Gastroesophageal sphincter (tissue), 4 donors: ENCODE measurements at places on chromosomes 7 and 10.

DNA sequence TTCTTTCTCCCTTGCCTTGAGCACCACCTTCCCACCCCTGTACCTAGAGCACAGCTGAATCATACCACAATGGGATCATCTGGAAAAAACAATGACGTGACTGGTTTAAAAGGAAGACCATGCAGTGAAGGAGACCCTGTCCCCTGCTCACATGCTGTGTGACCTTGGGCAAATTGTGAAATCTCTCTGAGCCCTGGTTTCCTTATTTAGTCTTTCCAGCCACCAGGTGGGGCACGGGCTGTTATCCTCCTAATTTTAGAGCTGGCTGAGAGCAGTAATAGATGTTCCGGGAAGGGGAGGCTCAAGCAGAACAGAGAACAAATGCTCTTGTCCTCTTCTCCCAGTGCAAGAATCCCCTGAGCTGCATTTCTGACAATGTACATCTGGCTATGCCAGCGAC is 198.3 kb downstream of the RPS24 start:
- no peak overlapping the region for H3K27ac ChIP-seq
- H3K4me1 ChIP-seq, result no peaks in the 10 kb centered on the region
- H3K36me3 ChIP-seq, result no peaks in the 10 kb centered on the region
- peak; percentile 50 for ATAC-seq
- H3K4me3 ChIP-seq, result no peak overlapping the region
- no peaks in the 10 kb centered on the region for H3K27me3 ChIP-seq

GRCh38 chr10:75231672-75232581 is 3.8 kb downstream of the COMTD1 start:
- H3K4me3 ChIP-seq, result no peak overlapping the region
- H3K27me3 ChIP-seq, result no peaks in the 10 kb centered on the region
- H3K36me3 ChIP-seq, result no peaks in the 10 kb centered on the region
- ATAC-seq, result no peak
- H3K4me1 ChIP-seq, result peaks cover 65% of the 10 kb centered on the region
- H3K27ac ChIP-seq, result peak overlapping the region; percentile 46

- no peaks in the 10 kb centered on the region for H3K36me3 ChIP-seq
- peaks cover 7% of the 10 kb centered on the region for H3K4me1 ChIP-seq
- H3K4me3 ChIP-seq, result peak overlapping the region; percentile 77
- peak; percentile 76 for ATAC-seq
- H3K27ac ChIP-seq, result peak overlapping the region; percentile 99
Observed at GRCh38 chr10:79070606-79071395, 2.0 kb downstream of the ZMIZ1 start.

DNA sequence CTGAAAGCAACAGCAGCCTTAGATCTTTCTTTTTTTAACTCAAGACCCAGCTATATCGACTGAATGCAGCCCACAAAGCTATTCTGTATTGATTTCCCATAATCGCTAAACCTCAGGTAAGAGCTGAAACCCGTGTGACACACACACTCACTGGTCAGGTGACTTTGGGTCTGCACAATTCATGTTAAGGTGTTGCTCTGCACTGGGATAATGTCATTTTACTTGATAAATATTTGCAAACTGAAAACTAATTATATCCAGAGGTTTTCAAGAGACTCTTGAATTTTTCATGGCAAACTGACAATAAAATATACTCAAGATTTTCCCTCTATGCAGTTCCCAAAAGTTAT is 33.1 kb downstream of the SCRN1 start:
- H3K4me1 ChIP-seq, result no peaks in the 10 kb centered on the region
- H3K27ac ChIP-seq, result no peak overlapping the region
- no peaks in the 10 kb centered on the region for H3K36me3 ChIP-seq
- H3K4me3 ChIP-seq, result no peak overlapping the region

DNA sequence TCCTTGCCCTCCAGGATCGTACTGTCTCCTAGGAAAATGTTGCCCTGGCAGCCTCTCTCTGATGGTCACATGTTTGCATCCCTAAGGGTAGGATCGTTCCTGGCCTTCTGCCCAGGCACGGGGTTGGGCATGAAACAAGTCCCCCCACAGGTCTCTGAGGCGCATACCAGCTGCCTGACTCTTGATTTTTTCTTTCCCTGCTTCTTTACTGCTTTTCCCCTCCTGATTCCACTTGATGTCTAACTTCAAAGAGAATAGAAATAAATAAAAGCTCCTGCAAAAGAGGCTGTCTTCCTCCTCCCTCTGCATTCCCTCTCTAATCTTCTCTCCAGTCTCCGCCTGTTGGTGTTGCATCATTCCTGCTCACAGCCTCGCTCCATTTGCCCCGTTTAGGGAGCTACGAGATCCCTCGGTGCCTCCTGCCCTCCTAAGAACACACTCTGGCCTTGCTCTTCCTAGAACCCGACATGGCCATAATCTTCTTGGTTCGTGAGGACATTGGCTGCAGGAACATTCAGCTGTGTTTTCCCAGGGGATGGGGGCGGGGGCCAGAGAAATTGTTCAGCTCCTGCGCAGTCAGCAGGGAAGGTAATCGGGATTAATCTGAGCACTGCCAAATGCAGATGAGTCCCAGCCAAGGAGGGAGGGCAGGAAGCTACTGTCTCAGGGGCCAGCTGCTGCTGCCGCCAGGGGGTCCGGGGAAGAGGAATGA is 26.0 kb downstream of the LEP start:
- no peak overlapping the region for H3K4me3 ChIP-seq
- H3K27me3 ChIP-seq, result peaks cover 32% of the 10 kb centered on the region
- H3K27ac ChIP-seq, result no peak overlapping the region
- peak; percentile 45 for ATAC-seq
- peaks cover 33% of the 10 kb centered on the region for H3K4me1 ChIP-seq

- H3K36me3 ChIP-seq, result peaks cover 3% of the 10 kb centered on the region
- ATAC-seq, result peak; percentile 42
- peak overlapping the region; percentile 48 for H3K27ac ChIP-seq
Observed at GRCh38 chr7:51067757-51068156, 248.9 kb downstream of the COBL start.

DNA sequence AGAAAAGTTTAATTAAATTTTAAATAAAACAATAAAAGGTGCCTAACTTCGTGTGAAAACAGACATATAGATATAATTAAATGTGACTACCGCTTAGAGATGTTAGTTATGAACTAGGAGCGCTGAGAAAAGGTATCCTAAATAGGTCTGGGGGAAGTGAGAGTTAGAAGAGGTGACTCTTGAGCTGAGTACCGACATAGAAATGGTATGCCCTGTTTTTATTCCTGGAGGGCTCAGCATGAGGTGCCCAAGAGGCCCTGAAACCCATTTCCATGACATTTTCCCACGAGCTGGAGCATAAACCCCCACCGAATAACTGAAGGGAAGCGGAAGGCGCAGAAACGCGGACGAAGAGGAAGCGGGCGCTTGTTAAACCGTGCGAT is 433 bp upstream of the STARD3NL start:
- peak overlapping the region; percentile 95 for H3K27ac ChIP-seq
- H3K4me3 ChIP-seq, result peak overlapping the region; percentile 70

DNA sequence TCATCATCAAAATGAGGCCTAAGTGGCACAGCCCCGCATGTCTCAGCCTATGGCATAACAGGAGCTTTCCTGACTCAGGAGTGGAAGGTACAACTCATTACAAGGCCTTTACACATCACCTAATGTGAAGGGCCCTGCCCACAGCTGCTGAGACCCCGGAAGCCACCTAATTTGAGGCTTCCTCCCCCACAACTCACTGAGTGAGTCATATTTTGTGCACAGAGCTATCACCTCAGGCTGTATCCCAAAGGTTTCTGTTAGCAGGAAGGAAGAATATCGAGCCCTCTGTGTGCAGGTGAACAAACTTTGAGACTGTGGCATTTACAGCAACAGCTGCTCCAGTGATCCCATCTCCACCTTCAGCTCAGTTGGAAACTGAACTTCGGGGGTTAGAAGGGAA is 20.6 kb downstream of the HTR5A start:
- peaks cover 31% of the 10 kb centered on the region for H3K27me3 ChIP-seq
- no peaks in the 10 kb centered on the region for H3K36me3 ChIP-seq
- H3K27ac ChIP-seq, result no peak overlapping the region
- H3K4me1 ChIP-seq, result no peaks in the 10 kb centered on the region
- H3K4me3 ChIP-seq, result no peak overlapping the region

- no peak overlapping the region for H3K27ac ChIP-seq
- H3K36me3 ChIP-seq, result no peaks in the 10 kb centered on the region
- no peaks in the 10 kb centered on the region for H3K4me1 ChIP-seq
- no peak for ATAC-seq
- no peak overlapping the region for H3K4me3 ChIP-seq
Observed at GRCh38 chr10:112082120-112082519, 101.4 kb downstream of the GPAM start.

DNA sequence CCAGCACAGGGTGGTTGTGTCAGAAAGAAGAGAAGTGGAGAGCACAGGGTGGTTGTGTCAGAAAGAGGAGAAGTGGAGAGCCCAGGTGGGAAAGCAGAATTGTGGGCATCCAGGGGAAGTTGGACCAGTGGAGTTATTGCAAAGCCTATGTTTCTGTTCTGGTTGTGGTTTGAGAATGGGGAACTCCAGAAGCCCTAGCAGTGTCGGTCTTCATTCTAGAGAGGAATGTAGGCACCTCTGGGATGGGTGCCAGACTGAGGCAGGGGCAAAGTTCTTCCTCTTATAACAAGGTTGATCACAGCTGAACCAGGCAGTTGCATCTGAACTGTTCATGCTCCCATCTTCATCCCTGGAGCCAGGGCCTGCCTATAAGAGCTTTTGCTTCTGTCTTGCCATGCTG is 954 bp downstream of the FSCN3 start:
- no peaks in the 10 kb centered on the region for H3K36me3 ChIP-seq
- H3K27ac ChIP-seq, result no peak overlapping the region
- ATAC-seq, result no peak
- no peak overlapping the region for H3K4me3 ChIP-seq
- no peaks in the 10 kb centered on the region for H3K27me3 ChIP-seq

DNA sequence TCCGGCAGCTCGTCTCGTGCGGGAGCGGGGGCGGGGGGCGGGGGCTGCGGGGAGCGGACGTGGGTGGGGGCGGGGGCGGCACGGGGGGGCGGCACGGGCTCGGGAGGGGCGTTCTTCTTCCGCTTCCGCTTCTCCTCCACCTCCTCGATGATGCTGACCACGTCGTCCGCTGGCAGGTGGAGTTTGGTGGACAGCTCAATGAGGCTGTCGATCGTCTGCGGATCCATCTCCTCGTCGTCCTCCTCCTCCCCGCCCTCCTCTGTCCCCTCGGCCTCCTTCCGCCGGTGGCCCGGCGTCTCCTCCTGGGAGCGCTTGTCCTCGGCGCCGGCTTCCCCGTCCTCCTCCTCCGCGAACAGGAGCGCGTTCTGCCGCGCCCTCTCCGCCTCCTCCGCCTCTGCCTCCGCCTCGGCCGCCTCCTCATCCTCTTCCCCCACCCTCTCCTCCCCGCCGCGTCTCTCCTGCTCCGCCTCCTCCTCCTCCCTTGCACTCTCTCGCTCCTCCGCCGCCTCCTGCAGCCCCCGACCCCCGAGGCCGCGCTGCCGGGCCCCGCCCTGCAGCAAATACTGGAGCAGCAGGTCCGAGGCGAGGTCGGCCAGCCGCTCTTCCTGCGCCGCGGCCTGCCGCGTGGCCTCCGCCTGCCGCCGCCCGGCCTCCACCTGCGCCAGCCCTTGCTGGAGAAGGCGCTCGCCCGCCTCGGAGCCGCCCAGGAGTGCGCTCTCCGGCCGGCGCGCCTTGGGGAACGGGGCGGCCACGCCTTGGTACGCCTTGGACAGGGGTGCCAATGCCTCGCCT is 1.9 kb downstream of the VGF start:
- H3K36me3 ChIP-seq, result no peaks in the 10 kb centered on the region
- H3K27me3 ChIP-seq, result peaks cover 100% of the 10 kb centered on the region
- H3K27ac ChIP-seq, result no peak overlapping the region
- H3K4me3 ChIP-seq, result no peak overlapping the region

DNA sequence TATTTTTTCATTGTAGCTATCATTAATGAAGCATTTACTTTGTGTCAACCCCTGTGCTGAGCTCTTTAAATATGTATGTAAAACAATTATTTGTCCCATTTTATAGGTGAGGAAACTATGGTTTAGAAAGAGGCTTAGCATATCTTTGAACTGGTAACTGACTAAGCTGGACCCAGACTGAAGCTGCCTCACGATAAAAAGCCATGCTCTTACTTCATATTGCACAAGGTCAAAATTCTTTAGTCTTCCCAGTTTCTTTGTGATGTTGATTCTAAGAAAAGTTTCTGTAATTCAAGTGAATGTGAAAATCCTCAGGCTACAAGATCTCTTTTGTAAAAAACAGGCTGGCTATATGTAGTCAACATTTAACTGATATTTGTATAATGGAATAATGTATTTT is 46.6 kb upstream of the SLC16A12 start:
- no peak for ATAC-seq
- H3K4me1 ChIP-seq, result no peaks in the 10 kb centered on the region
- H3K27ac ChIP-seq, result no peak overlapping the region
- no peak overlapping the region for H3K4me3 ChIP-seq
- H3K27me3 ChIP-seq, result no peaks in the 10 kb centered on the region
- no peaks in the 10 kb centered on the region for H3K36me3 ChIP-seq

DNA sequence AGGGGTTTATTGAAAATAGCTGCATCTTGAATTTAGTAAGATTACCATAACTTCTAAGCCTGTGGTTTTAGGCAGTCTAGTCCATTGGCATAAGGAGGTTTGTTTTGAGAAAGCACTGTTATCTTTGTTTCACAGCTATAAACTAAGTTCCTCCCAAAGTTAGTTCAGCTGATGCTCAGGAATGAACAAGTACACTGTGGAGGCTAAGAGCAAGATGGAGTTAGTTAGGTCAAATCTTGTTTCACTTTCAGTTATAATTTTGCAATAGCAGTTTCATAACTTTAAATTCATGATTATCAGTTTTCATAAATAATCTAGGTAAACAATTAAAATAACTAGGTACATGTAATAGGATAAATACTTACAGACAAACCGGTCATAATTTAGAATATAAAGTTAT is 15.4 kb downstream of the SEC61G start:
- H3K27ac ChIP-seq, result no peak overlapping the region
- H3K27me3 ChIP-seq, result no peaks in the 10 kb centered on the region

DNA sequence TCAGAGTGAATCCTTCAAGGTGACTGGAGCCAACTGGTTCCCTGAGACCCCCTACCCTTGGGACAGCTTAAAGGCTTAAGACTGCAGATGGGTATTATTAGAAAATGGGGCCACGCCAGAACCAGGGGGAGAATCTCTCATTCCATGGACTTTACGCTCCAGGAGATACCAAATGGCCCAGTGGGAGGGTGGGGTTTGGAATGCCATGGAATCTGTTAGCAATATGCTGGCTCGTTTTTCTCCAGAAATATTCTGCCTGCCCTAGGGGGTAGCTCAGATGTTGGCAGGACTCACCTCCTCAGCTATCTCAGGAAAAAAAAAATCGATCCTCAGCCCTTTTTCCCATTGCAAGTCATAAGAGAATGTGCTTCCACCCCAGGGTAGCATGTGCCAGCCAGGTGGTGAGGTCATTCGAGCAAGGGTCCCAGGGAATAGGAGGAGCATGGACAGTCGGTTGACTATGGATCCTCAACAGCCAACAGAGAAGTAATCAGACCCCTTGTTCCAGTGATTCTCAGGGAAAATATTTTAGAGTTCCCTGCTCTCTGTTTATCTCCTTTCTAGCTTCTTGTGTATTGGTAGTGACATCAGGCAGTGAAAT is 22.9 kb downstream of the SVIL start:
- H3K27me3 ChIP-seq, result no peaks in the 10 kb centered on the region
- H3K4me1 ChIP-seq, result peaks cover 87% of the 10 kb centered on the region
- H3K4me3 ChIP-seq, result no peak overlapping the region
- peak overlapping the region; percentile 58 for H3K27ac ChIP-seq
- ATAC-seq, result no peak
